NCI-H69 (cell line): ENCODE measurements at places on chromosomes 5 and 9.

- DNase-seq = no peak
These were observed 116.6 kb upstream of the IFNE start for GRCh38 chr9:21598749-21599148.

DNA sequence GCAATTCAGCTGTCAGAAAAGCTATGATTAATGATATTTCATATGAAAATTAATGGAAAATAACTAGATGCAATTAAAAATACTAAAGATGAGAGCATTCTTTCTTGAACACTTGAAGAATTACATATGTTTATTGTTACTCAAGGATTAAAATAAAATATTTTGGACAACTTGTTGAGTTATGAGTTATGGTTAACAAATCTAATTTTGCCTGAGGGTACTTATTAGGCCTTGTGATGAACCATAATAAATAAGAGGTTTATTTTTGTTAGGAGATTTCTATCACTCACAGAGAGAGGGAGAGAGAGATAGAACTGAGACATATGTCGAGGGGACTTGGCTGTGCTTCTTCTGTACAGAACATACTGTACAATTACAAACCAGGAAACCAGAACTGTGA is 183.7 kb downstream of the ISL1 start:
- peak; percentile 56 for DNase-seq

DNA sequence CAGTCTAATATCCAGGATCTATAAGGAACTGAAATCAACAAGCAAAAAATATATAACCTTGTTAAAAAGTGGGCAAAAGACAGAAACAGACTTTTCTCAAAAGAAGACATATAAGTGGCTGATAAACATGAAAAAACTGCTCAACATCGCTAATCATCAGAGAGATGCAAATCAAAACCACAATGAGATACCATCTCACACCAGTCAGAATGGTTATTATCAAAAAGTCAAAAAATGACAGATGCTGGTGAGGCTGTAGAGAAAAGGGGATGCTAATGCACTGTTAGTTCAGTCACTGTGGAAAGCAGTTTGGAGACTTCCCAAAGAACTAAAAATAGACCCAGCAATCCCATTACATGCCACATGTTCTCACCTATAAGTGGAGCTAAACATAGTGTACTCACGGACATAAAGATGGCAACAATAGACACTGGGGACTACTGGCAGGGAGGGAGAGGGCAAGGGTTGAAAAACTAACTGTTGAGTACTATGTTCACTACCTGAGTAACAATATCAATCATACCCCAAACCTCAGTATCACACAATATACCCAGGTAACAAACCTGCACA is 11.7 kb upstream of the TSSK1B start:
- no peak for DNase-seq

- DNase-seq = no peak
These were observed 1775.7 kb upstream of the C9orf72 start for GRCh38 chr9:29348999-29349398.

GRCh38 chr5:96026406-96027041 is 64.9 kb upstream of the ELL2 start:
- DNase-seq = no peak

DNA sequence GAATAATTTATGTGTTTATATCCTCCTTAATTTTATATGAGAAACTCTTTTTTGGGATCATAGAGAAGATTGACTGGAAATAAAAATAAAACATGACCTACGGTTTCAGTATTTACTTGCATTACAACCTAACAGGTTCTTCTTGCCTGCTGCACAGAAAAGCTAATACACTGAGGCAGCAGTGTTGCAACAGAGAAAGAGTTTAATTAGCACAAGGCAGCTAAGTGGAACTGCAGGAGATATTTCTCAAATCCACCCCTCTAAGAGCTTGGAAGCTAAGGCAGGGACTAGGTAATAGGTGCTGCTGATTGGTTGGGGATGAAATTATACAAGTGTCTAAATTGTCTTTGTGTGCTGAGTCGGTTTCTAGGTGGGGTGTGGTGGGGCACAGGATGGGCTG is 380.9 kb downstream of the DIRAS2 start:
- no peak for DNase-seq

- no peak for DNase-seq
These were observed 880 bp downstream of the CARD19 start for GRCh38 chr9:93096811-93097382.

DNA sequence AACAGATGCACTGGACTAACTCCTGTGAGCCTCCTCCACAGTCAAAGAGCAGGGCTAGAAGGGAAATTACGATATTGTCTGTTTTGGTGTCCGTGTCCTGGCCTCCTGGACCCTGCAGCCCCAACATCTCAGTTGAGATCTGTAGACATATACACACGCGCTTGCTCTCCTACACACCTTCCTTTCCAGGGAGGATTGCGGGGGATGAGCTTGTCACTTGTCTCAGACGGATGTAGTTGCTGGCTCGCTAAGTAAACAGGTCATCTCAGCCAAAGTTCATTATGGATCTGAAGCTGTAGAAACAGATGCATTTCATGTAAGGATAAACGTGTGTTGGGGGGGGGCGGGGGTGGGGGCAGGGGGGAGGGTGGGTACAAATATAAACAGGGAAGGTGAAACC is 549.3 kb downstream of the CCDC171 start:
- no peak for DNase-seq
